Central memory CD8-positive, alpha-beta T cell (primary cell): ENCODE measurements at places on chromosomes 6 and 20.

GRCh38 chr20:50320901-50321796, 130.5 kb downstream of the CEBPB start:
- DNase-seq = no peak

DNA sequence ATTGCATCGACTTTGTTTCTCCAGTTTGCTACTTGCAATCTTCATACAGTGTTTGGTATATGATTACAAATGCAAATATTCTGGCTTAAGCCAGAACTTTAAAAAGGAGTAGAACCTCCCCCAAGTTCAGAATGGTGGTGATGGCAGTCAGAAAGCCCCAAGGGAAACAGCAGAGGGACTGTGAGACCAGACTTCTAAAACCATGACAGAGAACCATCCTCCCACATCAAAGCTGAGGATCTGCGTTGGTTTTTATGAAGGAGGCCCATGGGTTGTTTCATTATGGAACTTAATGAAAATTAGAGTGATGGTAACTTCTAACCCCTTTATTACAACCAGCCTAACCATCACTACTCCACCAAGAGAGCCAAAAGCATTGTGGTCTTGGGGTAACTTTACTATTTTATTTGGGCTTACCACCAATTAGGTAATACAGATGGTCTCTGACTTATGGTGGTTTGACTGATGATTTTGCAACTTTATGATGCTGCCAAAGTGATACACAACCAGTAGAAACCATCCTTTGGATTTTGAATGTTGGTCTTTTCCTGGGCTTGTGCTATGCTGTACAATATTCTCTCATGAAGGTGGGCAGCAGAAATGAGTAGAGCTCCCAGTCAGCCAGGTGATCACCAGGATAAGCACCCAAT, 10.9 kb upstream of the MRS2 start:
- no peak for DNase-seq

DNA sequence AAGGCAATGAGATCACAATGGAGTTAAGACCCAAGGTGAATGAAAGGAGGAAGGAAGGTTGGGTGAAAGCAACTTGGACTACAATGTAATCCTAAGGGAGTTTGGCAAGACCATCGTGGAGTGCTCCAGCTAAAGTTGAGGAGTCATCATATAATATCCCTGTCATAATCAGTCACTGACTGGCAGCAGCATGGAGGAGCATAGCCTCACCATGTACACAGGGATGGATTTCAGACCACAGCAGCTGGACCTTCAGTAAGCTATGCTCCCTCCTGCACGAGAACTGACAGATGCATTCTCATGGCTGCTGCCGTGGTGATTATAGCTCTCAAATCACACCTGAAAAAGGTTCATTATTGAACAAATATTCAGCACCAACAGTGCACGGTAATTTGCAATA, 43.0 kb downstream of the GOPC start:
- DNase-seq = no peak

GRCh38 chr6:2108700-2109306, 136.6 kb downstream of the GMDS start:
- DNase-seq = no peak

GRCh38 chr20:62616728-62617621, 25.3 kb upstream of the SLCO4A1 start:
- DNase-seq = peak; percentile 47

GRCh38 chr20:3449319-3449718, 21.5 kb upstream of the ATRN start:
- no peak for DNase-seq

- no peak for DNase-seq
These were observed 436 bp downstream of the CAGE1 start for GRCh38 chr6:7389162-7389450.

GRCh38 chr6:170023620-170024521, 267.0 kb downstream of the DLL1 start:
- DNase-seq = no peak

- no peak for DNase-seq
These were observed 13.9 kb downstream of the CEP43 start for GRCh38 chr6:167013067-167013466.

DNA sequence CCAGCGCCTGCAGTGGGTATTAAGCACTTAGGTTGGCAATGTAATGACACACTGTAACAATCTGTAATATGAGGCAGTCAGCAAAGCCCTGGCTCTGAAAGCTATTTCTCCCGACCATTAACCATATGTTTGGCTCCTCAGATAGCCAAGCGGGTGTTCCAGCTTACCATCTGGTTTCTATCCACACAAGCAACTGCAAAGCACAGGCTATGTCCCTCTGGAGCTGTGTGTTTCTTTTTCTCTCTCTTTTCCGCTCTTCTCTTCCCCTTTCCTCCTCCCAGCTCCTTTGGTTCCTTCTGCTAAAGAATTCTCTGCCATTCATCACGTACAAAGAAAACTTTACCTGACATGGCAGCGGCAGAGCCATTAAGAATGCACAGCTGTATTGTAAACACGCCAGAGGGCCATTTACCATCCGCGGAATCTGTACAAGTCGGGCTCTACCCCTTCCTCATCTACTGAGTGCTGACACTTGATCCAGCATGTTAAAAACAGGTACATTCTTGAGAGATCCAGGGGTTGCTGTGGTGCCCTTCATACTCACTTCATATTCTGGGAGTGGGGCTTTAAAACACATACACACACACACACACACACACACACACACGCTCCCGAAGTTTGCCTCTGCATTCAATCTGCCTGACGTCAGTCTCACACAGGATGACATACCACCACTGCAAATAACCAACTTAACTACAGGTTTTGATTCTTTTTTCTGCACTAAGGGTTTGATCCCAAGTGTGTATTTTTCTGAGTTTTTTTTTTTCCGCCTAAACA, 77.2 kb downstream of the BACH2 start:
- no peak for DNase-seq

- DNase-seq = no peak
These were observed 23.3 kb downstream of the TMEM200A start for GRCh38 chr6:130389142-130389541.

DNA sequence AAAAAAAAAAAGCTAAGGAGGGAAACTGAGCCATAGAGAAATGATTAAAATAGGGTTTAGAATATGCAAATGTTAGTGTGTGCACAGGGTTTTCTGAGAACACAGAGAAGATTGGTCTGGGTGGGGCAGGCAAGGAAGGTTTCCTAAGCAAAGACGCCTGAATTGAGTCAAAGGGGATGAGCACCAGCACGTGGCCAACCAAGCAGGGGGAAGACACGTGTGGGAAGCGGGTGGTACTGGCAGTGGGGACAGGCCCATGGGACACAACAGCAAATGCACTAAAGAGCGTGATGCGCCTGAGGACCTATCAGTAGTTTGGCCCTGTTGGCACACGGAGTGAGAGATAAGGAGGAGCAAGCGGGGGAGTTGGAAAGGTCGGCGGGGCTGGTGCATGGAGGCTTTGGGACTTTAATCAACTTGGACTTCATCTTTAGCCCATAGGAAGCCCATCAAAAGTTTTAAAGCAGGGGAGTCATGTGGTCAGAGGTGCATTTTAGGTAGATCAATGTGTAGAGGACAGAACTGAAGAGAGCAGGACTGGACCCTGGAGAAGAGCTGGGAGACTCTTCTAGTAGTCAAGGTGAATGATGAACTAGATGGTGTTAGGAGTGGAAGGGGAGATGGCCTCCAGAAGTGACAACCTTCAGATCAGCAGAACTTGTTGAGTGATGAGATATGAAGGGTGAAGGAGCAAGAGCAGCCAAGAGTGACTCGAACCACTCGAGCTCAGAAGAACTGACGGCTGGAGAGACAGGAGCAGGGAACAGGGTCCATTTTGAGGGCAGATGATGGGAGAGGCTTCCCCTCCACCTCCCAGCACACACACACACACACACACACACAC, 40.2 kb upstream of the MAP3K4 start:
- no peak for DNase-seq

- no peak for DNase-seq
These were observed 5.1 kb downstream of the IGF2R start for GRCh38 chr6:159973951-159974350.

- no peak for DNase-seq
These were observed 83.8 kb downstream of the RNASET2 start for GRCh38 chr6:166872531-166873009.

DNA sequence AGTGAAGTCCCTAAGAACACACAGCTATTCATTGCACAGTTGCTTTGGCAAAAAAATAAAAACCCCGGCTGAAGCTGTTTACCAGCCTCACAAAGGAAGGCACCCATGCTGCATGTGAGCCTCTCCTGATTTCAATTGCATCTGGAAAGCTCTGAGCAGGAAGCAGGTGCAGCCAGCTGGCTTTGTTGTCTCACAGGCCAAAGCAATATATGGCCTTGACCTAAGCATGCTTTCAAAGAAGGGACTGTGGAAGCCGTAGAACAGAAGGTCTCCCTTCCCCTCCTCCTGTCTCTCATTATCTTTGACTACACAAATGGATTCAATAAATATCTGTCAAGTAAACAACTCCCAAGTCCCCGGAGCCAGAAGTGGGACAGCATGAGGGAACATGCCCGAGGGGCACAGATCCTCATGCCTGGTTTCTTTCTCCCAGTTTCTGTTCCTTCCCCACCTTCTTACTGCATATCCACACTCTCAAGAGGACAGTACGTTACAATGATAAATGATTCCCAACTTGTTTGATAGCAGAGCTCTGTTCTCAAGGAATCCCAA, 57.2 kb upstream of the PCSK2 start:
- DNase-seq = no peak

DNA sequence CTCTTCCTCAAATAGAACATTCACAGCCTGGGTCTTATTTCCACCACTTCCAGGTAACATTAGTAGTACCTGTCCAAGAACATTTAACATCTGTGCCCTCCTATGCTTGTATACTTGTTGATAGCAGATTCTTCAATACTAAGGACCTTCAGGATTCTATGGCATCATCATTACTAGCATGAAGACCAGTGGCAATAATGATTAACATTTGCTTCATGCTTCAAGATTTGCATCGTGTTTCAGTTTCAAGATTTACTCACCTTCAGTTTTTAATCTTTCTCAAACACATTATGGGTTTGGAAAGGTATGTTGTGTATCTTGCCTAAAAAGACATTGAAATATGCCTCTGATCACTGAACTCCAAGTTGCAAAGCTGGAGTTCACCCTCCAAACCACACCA, 412.8 kb upstream of the NRSN1 start:
- no peak for DNase-seq

GRCh38 chr6:1940381-1940780, 305.0 kb downstream of the GMDS start:
- no peak for DNase-seq

DNA sequence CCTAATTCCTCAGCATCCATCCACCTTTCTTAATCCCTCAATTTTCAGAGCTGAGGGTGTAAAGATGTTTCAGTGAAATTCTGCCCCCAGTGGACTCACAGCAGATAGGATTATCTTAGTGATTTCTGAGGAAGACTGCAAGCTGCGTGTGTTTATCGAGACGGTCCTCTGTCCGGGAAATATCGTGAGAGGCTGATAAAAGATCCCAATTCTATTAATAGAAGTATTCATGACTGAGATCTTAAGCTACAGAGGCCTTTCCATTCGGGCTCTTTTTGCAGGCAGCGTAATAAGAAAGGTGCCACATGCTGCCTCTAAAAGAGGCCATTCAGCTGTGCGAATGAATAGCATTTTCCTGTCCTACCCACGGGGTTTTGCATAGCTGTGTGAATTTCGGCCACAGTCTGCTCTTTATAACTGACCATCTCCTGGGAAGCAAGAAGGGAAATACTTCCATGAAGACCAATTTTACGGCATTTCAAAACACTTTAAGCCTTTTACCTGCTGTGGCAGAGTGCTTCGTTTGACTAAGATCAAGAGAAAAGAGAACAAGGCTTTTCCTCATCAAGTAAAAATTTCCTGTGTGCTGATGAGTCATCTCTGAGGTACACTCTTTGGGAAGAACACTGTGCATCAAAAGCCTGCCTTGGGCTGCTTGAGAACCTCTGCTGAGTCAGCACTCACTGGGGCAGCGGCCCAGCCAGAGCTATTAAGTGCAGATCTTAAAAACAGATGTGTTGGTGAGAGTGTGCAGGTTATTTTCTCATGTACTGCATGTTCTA, 208.8 kb downstream of the ARHGAP18 start:
- DNase-seq = no peak

GRCh38 chr6:18676548-18676947, 289.4 kb downstream of the RNF144B start:
- no peak for DNase-seq
